Activated T-helper 1 cell treated with Interleukin-2 at 50 U/mL for 16 hours (primary cell): ENCODE measurements at places on chromosomes 2 and 18.

DNA sequence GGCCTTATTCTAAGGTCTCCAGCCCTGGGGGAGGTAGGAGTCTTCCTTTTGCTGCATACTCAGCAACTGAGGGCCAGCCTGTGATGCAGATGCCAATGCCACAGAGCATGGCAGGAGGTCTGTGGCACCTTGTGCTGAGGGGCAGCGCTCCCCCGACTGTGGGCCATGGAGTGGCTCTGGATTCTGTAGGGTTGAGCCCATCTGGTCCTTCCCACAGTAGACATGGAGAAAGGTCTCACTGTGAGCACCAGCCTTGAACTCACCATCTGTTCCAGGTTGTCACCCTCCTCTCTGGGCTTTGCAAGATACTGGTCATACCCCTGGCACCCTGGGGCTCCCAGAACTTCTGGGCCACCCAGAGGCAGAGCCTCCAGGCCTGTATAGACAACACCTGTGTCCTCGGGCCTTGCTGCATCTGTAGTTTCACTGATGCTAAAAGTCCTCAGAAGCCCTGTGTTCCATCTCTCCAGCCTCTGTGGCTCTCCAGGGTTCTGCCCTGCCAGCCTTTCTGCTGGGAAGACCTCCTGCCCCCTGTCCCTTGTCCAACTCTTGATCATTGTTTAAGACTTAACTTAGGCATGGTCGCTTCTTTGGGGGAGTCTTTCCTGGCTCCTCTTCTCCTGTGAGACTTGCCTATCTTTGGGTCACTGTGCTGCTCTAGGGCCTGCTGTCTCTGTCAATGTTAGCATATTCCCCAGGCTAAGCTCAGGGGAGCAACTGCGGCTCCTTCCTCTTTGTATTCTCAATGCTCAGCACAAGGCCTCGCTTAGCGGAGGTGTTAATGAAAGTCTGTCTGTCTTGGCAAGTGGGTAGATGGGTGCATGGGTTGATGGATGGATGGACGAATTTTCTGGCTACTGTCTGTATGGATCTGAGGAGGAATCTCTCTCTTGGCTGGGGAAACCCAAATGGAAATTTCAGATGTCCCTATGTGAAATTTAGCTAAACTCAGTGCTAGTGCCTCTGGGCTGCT lies 160.9 kb downstream of the DYSF start:
- no peak for DNase-seq

GRCh38 chr18:23498877-23499276 lies 4.4 kb upstream of the RMC1 start:
- DNase-seq, result peak; percentile 50

GRCh38 chr2:110910423-110910822 lies 178.1 kb downstream of the ACOXL start:
- no peak for DNase-seq

- no peak for DNase-seq
Observed at GRCh38 chr2:161122772-161123530, 37.3 kb upstream of the TANK start.

DNA sequence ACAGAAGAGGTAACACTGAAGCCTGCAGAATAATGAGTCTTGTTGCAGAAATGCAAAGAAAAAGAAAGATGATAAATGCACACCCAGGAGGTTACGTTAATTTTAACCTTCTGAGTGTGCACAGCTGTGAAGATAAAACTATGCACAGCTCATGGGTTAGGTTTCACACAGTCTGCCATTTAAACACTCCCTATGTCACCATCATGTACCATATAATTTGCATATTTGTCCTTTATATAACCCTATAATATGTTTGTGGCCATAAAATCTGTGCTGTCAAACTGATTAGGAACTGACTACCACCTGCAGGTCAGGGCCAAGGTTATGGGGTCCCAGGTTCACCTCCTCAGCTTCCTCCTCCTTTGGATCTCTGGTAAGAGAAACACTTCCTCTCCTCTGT lies 205.5 kb downstream of the RPIA start:
- no peak for DNase-seq
